ENCODE measurements at places on chromosomes 6 and 20. TPM values are rescaled to one million over a fixed set of nuclear protein-coding genes. Genes with fewer than 3 reads are reported as not detected.

- DNase-seq, result no peak
- H3K4me3 ChIP-seq, result no peak overlapping the region
- no peaks in the 10 kb centered on the region for H3K27me3 ChIP-seq
- no peaks in the 10 kb centered on the region for H3K36me3 ChIP-seq
- H3K27ac ChIP-seq, result no peak overlapping the region
Measured at GRCh38 chr6:148457137-148457842, 114.7 kb downstream of the SASH1 start.

DNA sequence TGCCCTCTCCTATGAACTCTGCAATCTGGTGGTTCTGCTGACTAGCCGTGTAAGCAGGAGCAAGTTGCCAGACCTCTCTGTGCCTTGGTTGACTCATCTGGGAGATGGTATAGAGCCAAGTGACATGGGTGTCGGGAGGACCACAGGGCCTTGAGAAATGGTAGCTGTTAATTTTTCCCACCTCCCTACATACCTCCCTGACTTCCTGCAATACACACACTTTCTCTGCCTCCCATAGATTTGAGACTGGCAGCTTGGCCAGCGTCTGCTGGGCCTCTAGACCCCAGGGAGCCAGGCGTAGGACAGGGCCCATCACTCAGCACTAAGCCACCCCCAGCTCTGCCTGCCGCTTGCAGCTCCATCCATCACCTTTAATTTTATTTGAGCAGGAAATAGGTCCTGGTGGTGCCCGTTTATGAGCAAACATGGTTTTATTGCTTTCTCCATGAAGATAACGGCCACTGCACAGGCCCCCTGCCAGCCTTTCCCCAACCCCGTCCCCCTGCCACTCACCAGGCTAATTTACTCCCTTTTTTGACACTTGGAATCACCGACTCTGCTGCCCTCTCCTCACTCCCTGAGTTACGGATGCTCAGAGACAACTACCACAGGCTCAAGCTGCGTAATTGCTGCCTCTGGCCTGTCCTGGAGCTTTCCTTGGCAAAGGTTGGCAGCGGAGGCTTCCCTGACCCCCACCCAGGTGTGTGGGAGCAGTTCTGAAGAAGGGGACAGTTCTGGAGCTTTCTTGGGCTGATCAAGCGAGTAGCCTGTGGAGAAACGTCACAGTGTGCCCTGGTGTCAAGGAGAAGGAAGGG is 11.1 kb downstream of the GLP1R start:
- H3K36me3 ChIP-seq, result no peaks in the 10 kb centered on the region
- DNase-seq, result no peak
- no peaks in the 10 kb centered on the region for H3K27me3 ChIP-seq
- H3K4me1 ChIP-seq, result no peaks in the 10 kb centered on the region

GRCh38 chr6:106099235-106099537 is 13.1 kb downstream of the PRDM1 start:
- peak overlapping the region; percentile 75 for H3K4me3 ChIP-seq
- H3K27me3 ChIP-seq, result no peaks in the 10 kb centered on the region
- peaks cover 7% of the 10 kb centered on the region for H3K36me3 ChIP-seq
- peak overlapping the region; percentile 76 for H3K27ac ChIP-seq

- H3K27me3 ChIP-seq, result no peaks in the 10 kb centered on the region
- no peak overlapping the region for H3K27ac ChIP-seq
- DNase-seq, result no peak
- H3K4me1 ChIP-seq, result no peaks in the 10 kb centered on the region
Measured at GRCh38 chr6:24323632-24324337, 34.1 kb downstream of the DCDC2 start.

- H3K4me3 ChIP-seq, result no peak overlapping the region
- no peaks in the 10 kb centered on the region for H3K27me3 ChIP-seq
- H3K27ac ChIP-seq, result no peak overlapping the region
- no peaks in the 10 kb centered on the region for H3K4me1 ChIP-seq
Measured at GRCh38 chr6:1739680-1740079, 130.0 kb downstream of the FOXC1 start.

DNA sequence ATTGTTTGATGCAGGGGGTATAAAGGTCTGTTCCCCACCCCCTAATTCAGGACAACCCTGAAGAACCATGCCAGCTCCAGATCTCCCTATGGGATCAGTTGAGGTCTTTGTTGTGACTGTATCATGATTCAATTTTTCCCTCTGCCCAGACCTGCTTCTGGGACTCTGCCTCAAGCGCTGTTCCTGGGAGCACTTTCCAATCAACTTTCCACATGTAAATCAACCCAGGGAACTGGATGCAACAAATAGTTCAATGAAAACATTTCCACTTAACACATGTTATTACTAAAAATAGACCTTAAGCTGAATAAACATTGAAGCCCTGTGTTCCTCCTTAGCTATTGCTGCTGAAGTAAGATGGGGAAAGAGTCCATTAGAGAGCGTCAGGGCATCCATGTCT is 139.5 kb downstream of the C6orf58 start:
- H3K4me3 ChIP-seq, result no peak overlapping the region
- no peak overlapping the region for H3K27ac ChIP-seq

DNA sequence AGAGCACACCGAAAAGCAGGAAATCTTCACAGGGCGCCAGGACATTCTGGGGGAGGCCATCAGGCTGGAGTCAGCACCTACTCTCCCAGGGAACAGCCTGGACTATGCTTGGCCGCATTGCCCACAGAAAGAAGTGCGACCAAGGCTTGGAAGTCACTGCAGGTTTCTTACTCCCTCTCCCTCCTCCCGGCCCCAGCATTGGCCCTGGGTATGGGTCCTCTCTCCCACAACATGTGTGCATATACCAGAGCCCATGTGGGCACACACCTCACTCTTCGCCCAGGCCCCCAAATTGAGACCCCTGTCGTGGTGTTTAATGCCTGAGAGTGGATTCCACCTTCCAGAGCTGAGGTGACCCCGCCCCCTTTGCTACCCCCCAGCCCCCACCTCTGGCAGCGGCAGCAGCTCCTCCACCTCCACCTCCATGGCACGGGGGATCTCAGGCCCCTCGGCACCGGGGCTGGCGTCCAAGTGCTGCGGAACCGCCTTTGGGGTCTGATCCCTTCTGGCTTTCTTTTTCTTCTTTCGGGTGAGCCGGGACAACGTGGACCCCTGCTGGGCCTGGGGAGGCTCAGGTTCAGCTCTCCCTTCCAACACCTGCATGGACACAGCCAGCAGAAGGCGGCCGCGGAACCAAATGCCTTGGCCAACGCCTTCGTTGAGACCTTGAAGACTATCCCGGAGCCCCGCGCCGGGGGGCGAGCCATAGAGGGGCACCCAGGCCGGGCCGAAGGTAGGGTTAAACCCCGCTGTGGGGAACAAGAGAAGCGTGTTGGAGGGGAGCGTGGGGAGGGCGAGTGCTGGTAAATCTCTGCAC is 15.2 kb upstream of the SPAG4 start:
- no peak for DNase-seq
- H3K27ac ChIP-seq, result no peak overlapping the region
- H3K27me3 ChIP-seq, result peaks cover 12% of the 10 kb centered on the region
- H3K4me1 ChIP-seq, result peaks cover 9% of the 10 kb centered on the region
- no peak overlapping the region for H3K4me3 ChIP-seq

GRCh38 chr20:43988451-43988850 is 73.8 kb downstream of the TOX2 start:
- DNase-seq, result no peak
- no peak overlapping the region for H3K4me3 ChIP-seq
- H3K4me1 ChIP-seq, result peaks cover 4% of the 10 kb centered on the region
- H3K27ac ChIP-seq, result no peak overlapping the region
- no peaks in the 10 kb centered on the region for H3K27me3 ChIP-seq

DNA sequence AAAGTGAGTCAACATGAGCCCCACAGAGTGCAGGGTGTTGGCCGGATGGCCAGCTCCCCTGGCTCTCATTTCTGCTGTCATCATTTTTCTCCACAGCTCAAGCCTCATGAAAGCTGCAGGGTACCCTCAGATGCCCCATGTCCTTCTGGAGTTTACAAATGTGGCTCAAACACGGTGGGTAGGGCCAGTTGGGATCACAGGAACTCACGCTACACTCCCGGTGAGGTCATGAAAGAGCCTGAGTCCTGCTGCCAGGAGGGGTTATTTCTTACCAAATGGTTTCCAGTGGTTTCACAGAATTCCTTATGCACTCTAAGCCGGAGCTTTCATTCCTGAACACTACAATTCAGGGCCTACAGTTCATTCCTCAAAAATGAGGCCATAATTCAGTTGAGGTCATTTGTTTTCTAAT is 78.7 kb downstream of the TMEM170B start:
- no peak overlapping the region for H3K4me3 ChIP-seq
- H3K4me1 ChIP-seq, result no peaks in the 10 kb centered on the region
- H3K36me3 ChIP-seq, result no peaks in the 10 kb centered on the region
- no peaks in the 10 kb centered on the region for H3K27me3 ChIP-seq

GRCh38 chr6:146948790-146949342 is 255.4 kb upstream of the STXBP5 start:
- H3K27ac ChIP-seq, result no peak overlapping the region
- no peaks in the 10 kb centered on the region for H3K4me1 ChIP-seq
- H3K4me3 ChIP-seq, result no peak overlapping the region
- DNase-seq, result no peak

GRCh38 chr20:3603108-3603507 is 60.1 kb downstream of the GFRA4 start:
- no peaks in the 10 kb centered on the region for H3K27me3 ChIP-seq
- no peaks in the 10 kb centered on the region for H3K4me1 ChIP-seq
- H3K36me3 ChIP-seq, result peaks cover 6% of the 10 kb centered on the region
- H3K4me3 ChIP-seq, result no peak overlapping the region
- no peak for DNase-seq

DNA sequence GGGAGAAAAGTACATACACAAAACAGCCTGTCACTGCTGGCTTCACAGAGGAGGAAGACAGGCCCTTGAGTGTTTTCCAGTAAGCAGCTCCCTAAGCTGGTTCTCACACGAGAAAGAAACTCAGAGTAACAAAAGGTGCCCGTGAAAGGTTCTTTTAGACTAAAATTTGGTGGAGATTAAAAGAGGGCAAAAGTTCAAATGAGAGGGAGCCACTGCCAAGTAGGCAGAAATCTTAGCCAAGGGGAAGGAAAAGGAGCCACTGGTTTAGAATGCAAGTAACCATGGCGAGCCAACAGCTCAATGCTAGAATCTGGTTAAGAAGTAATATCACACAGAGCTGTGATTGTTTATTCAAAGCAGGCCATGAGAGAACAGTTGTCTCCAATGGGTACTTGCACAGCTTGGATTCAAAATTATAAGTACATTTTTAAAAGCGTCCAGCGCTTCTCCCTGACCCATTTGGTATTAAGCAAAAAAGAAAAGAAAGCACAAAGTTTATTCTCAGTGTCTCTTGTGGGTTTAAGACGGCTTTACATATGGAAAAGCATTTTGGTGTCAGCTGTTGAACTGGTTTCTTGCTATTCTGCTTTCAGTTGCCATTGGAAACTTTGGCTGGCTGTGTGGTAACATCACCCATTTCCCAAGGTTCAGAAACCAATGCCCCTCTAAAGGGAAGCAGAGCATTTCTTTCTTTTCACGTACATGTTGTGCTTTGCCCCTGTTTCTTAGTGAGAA is 648.5 kb downstream of the RNF144B start:
- H3K36me3 ChIP-seq, result no peaks in the 10 kb centered on the region
- H3K27me3 ChIP-seq, result no peaks in the 10 kb centered on the region
- H3K4me3 ChIP-seq, result no peak overlapping the region
- no peak overlapping the region for H3K27ac ChIP-seq
- no peaks in the 10 kb centered on the region for H3K4me1 ChIP-seq
- DNase-seq, result no peak

DNA sequence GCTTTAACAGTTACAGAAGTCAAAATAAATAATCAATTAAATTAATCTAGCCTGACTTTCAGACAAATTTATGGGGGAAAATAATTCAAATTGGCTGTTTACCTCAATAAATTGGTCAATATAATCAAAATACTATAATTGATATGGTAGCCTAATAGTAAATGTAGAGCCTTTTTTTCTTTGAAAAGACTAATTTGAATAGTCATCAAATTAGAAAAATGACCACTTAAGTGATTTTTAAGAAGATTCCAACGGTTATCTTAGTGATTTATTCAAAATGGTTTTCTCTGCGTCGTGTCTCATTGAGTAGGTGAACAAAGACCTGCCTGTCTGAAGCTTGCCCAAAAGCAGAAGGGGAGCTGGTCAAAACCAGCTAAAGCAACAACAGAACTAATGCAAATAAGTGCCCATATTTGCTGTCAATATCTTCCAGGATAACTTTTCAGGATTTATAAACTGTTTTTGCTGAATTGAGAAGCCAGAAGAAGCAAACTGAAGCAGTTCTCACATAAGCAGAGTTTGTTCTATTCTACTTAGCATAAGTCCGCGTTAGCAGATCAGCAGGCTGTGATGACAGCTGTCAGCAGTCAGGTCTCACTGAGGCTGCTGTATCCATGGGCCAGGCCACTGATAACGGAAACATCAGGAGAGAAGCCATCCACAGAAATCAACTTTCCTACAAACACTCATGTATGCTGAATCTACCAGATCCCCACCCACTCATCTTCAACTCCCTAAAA is 7.0 kb downstream of the RCAN2 start:
- H3K4me1 ChIP-seq, result no peaks in the 10 kb centered on the region
- H3K27me3 ChIP-seq, result peaks cover 15% of the 10 kb centered on the region
- H3K36me3 ChIP-seq, result no peaks in the 10 kb centered on the region
- no peak overlapping the region for H3K27ac ChIP-seq

- no peaks in the 10 kb centered on the region for H3K27me3 ChIP-seq
- H3K4me1 ChIP-seq, result no peaks in the 10 kb centered on the region
Measured at GRCh38 chr6:81708113-81708699, 44.3 kb downstream of the TENT5A start.

DNA sequence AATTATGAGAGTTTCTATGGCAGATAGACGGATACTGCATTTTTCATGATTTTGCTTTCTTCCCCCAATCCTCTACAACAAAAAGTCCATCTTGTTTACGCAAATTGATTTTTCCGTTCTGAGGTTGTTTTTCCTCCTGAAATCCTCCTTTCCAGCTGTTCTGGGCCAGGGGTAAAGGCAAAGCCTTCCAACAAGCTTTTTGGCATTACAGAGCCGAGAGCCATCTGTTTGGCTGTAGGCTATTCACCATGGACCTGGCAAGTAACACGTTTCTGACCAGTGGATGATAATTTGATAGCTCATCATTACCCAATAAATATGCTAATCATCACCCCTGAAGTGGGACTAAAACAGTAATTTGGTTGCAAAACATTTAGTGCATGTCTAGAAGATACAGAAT is 226.5 kb downstream of the CBLN4 start:
- DNase-seq, result no peak
- H3K4me3 ChIP-seq, result no peak overlapping the region
- no peaks in the 10 kb centered on the region for H3K36me3 ChIP-seq
- H3K4me1 ChIP-seq, result no peaks in the 10 kb centered on the region
- no peaks in the 10 kb centered on the region for H3K27me3 ChIP-seq
- no peak overlapping the region for H3K27ac ChIP-seq

- H3K36me3 ChIP-seq, result no peaks in the 10 kb centered on the region
- no peaks in the 10 kb centered on the region for H3K27me3 ChIP-seq
- H3K27ac ChIP-seq, result no peak overlapping the region
Measured at GRCh38 chr6:91276315-91276714, 689.4 kb upstream of the MAP3K7 start.

The KCNK16 gene
- polyA plus RNA-seq, result not detected

The MAP3K5 gene
- 19.9 TPM for polyA plus RNA-seq

The LCA5 gene
- polyA plus RNA-seq, result 0.12 TPM

The GSTA4 gene
- 4.6 TPM for polyA plus RNA-seq

The NKAPL gene
- not detected for polyA plus RNA-seq

The ANGPT4 gene
- not detected for polyA plus RNA-seq
